ENCODE measurements at places on chromosomes 1 and 21. TPM values are rescaled to one million over a fixed set of nuclear protein-coding genes. Genes with fewer than 3 reads are reported as not detected.

The CYYR1 gene
- total RNA-seq = 15.1 TPM

The TSACC gene
- not detected for total RNA-seq

The SPATA1 gene
- 0.16 TPM for total RNA-seq

The ZMYND12 gene
- 3.8 TPM for total RNA-seq

The UBL4B gene
- total RNA-seq = 0.96 TPM

The TSPAN1 gene
- 26.2 TPM for total RNA-seq

The PATJ gene
- total RNA-seq = 20.8 TPM

The ADPRS gene
- total RNA-seq = 48.7 TPM

The S1PR1 gene
- 133 TPM for total RNA-seq

The C1orf167 gene
- total RNA-seq = 1.3 TPM

The FBXO42 gene
- 26.7 TPM for total RNA-seq

The LCE1B gene
- not detected for total RNA-seq

The KLF17 gene
- total RNA-seq = not detected

DNA sequence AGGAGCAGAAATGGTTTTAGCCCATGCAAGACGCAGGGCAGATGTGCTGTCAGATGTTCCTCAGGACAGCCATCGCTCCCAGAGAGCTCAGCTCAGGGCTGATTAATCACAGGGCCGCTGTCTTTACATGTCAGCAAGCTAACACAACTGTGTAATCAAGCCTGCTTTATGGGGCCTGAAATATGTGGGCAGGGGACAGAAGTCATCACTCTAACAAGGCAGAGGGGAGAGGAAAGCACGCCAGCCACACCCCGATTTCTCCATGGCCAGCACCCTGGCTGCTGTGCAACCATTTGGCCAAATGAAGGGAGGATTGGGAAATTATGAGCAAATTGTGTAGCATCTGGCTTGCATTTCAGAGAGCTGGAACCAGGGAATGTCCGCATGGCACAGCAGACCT lies 368.8 kb downstream of the NPHP4 start:
- no peak for DNase-seq

DNA sequence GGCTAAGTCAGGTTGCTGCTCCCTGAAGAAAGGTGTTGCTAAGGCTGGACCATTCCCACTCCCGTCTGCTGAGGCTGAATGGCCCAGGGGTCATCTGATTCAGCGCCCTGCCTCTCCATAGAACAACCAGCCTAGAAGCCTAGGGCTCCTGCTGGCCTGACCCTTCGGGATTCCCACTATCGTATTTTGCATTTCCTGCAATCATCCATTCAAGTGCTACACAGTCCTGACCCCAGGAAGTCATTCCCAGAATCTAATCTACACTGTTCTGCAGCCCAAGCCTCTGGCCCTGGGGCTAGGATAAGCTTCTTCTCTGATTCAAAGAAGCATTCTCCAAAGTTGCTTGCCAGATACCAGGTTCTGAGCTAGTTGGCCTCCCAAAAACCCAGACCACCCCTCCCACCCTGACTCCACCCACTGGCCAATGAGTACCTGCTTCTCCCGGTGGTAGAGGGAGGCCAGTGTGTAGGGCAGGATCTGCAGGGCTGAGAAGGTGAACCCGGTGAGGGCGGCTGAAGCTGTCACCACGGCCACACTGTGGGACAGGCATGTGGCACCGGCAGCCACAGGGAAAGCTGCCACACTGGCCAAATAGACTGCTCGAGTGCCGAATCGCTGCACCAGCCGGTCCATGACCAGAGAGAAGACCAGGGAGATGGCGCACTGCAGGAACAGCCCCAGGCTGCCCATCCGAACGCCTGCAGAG lies 18.7 kb downstream of the SLC45A3 start:
- DNase-seq = no peak

- DNase-seq = no peak
These were observed 12.3 kb upstream of the DHX9 start for GRCh38 chr1:182826892-182827291.

GRCh38 chr1:109391626-109392025 lies 6.1 kb downstream of the SORT1 start:
- DNase-seq = no peak

DNA sequence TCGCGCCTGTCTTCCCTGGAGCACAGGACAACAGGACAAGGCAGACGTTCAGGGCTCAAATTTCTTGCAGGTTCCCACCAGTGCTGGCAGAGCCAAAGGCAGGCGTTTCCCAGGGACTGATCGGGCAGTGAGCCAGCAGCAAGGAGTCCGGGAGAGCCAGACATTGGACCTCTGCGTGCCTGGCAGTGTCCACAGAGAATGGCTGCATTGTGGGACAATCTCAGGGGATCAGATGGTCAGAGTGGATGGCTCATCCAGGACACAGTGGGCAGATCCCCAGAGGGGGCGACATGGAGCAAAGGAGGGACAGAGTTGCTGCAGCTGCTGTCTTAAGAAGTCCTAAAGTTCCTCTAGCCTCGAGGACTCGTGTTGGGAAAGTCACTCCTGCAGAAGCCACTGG lies 4.6 kb downstream of the TMEM63A start:
- peak; percentile 39 for DNase-seq

- DNase-seq = no peak
These were observed 120.7 kb downstream of the MAP3K21 start for GRCh38 chr1:233448109-233448689.

DNA sequence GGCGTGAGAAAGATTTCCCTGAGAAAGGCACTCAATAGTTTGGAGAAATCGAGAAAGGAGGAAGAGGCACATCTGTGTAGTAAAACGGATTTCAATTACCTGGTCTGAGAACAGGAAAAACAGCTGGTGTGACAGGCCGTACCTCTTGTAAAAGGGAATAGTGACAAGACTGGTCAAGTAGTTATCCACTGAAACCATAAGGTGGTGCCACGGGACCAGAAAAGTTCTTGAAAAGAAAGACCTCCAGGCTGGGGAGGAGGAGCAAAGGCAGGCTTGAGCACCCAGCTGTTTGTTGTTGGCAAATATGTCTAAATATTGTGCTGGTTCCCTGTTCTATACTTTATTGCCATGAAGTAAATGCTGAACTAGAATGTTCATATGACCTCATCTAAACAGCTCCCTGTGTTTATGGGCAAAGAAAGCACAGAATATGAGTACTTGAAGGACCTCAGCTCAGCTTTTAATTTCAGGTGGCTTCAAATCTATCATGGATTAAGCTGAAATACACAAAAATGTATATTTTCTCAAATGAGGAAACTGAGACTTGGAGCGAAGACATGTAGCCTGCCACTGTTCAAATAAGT lies 4.0 kb downstream of the HAO2 start:
- DNase-seq = no peak

DNA sequence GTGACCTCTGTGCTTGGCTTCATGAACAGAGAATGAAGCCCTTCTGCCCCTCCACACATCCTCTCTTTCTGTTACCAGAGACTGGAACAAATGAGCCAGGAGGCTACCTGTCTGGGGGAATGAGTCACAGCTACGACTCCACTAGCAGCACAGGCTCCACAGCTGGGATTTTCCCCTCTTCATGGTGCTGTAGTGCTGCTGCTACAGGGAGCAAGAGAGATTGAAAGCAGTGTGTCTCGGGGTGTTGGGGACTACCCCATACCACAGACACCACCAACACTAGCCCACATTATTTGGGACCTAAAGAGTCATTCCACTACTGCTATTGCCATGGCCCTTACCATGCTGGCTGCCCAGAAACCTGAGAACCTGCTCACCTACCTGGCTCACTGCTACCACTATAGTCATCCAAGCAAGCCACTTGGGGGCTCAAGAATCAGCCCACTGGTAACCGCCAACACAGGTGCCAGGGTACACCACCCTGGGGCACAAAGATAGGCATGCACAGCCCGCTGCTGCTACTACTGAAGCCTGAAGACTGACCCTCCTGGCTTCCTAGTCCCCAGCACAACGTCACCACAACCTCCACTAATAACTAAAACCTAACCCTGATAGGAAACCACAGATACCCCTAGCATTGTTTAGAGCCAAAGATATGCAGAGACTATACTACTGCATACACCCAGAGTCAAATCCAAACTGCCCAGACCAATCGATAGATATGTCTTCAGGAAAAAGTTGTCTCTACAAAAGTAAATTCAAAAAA lies 17.7 kb downstream of the CD1E start:
- DNase-seq = no peak

DNA sequence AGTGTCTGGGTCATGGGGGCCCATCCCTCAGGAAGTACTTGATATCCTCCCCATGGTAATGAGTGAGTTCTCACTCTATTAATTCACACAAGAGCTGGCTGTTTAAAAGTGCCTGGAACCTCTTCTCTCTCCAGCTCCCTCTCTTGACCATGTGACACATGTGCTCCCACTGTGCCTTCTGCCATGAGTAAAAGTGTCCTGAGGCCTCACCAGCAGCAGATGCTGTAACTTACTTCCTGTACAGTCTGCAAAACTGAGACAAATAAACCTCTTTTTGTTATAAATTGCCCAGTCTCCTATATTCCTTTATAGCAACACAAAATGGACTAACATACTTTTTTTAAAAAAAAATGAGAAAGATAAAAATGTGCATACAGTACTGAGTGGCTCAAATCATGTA lies 24.0 kb downstream of the PUM1 start:
- no peak for DNase-seq

GRCh38 chr1:72837781-72838180 lies 555.4 kb upstream of the NEGR1 start:
- no peak for DNase-seq

DNA sequence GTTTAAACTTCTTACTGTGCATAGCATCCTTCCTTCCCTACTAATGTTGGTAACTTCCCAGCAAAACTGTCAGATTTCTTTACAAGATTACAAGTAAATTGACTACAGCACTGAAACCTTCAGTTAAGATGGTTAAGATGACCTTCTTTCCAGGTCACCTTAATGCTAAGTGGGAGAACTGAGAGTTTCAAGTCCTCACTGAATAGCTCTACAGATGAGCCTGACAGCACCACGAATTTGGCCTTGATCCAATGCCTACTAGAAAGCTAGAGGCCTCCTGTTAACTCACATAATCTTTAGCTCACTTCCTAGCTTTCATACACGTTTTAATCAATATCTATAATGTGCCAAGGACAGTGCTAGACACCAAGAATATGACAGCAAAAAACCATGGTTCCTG lies 276.0 kb upstream of the PLD5 start:
- no peak for DNase-seq

- DNase-seq = no peak
These were observed 94.5 kb upstream of the LPGAT1 start for GRCh38 chr1:211925016-211925415.

- no peak for DNase-seq
These were observed 347.4 kb downstream of the KCNH1 start for GRCh38 chr1:210786546-210786945.

- no peak for DNase-seq
These were observed 7.7 kb upstream of the FAM167B start for GRCh38 chr1:32239337-32239736.

DNA sequence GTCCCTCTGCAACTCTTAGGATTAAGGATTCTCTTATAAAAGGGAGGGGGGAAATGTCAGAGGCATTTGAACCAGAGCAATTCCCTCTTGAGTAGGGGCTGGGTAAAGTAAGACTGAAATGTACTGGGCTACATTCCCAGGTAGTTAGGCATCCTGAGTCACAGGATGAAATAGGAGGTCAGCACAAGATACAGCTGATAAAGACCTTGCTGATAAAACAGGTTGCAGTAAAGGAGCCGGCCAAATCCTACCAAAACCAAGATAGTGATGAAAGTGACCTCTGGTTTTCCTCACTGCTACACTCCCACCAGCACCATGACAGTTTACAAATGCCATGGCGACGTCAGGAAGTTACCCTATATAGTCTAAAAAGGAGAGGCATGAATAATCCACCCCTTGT lies 14.3 kb upstream of the COX20 start:
- DNase-seq = no peak

DNA sequence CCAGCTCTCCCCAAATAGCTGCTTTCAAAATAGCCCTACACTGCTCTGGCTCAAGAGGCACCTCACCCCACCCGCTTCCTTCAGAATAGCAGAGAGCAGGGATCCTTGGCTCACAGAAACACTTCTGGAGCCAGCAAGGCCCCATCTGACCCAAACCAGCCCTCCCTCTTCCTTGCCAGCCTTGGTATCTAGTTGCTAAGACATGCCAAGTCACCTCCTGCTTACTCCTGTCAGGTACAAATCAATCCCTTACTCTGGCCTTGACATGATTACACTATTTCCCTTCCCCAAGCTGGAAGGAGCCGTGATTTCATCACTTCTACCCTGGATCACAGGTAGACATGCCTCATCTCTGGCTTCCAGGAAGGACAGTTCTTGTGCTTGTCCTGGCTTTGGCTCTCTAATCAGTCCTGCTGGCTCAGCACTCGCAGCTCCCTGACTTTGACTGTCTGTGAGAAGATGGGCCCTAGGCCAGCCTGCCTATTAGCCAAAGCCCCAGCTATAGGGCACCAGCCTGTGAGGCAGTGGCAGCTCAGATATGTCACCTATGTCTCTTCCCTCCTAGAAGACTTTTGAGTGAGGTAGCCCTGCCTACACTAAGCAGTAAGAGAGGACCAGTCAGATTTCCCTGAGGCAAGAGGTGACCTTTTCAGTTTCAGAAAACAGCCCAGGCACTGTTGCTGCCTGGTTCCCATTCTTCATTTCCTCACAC lies 8.9 kb upstream of the MUTYH start:
- DNase-seq = no peak

DNA sequence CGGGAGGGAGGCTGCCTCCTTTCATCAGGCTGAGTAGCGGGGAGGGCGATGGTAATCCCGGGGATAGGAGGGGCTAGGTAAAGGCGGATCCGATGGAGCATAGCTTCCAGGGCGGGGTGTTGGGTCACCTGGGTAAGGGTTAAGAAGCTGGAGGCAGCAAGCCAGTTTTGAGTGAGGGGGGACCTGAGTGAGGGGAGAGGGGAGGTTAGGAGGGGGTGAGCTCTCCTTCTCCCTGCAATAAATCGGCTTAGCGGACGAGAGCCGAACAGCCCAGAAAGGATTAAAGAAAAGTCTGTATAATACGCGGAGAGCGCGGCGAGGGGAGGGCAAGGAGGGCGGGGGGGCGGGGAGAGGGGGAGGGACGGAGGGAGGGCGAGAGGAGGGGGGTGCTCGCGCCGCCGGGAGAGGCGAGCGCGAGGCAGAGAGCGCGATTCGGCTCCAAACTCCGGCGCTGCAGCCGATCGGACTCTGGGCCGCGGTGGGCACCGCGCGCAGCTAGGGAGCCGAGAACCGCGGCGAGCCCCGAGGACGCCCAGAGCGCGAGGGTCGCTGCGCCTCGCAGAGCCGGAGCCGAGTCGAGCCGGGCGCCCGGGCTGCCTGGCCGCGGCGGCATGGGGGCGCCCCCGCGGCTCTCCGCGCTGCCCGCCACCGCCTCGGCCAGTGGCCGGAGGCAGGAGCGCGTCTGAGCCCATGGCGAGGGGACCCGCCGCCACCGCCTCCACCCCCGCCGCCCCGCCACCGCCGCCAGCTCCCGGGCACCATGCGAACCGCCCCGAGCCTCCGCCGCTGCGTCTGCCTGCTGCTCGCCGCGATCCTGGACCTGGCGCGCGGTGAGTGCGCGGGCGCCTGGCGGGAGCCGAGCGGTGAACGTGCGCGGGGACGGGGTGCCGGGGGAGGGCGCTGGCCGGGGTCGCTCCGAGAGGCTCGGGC lies at the start of gene IGSF21:
Gene IGSF21 (plus strand): TSS at position 430 of the 930 bp plus-strand sequence. CDS start 331 bp downstream, at position 761.
- no peak for DNase-seq

GRCh38 chr1:18110968-18111367 lies 3.4 kb downstream of the IGSF21 start:
- no peak for DNase-seq
